NCI-H1092 (cell line): ENCODE measurements at places on chromosomes 6 and 20.

DNA sequence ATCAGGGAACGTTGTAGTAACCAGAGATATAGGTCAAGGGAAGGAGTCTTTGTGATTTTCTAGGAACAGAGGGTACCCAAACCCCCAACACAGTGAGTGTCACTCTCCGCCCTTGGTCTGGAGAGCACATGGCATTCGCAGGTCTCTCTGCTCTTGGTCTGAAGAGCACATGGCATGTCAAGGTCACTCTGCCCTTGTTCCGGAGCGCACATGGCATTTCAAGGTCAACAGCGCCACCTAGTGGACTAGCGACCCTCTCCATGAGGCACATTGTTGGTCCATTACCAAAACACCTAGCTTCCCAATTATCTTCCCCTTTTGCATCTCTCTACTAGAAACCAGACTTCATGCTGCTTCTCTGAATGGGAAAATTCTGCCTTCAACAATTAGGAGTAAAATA is 260.0 kb downstream of the C6orf118 start:
- peak; percentile 62 for DNase-seq

DNA sequence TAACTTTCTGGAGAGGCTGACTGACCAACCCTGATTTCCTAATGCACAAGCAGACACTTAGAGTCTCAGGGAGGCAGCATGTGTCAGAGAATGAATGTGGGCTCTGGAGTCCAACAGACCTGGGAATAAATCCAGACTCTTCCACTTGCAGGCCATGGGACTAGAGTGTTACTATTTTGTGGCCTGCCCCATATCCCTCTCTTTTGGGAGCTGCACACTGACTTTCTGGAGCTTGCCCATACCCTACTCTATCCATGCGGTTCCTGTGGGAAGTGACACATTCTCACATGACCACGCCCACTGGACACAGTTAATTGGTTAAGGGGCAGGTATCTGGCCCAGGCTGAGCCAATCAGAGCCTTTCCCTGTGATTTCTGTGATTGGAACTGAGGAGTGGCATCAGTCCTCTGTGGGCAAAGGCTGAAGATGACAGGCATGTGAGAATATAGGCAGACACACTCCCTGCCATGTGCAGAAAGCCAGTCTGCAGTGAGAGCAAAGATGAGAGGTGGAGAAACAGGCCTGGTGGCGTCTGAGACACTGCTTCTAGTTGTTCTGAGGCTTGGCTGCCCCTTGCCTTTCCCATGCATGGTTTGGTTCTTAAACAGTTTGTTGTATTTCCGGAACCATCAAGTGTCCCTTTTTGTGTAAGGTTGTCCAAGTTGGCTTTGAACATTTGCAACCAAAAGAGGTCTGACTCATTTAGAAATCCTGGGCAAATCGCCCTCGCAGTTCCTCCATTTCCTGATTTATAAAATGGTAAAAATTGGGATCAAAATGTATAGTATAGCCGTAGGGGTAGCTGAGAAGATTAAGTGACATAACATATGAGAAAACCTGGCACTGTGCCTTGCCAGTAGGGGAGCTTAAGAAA is 125.6 kb downstream of the CDC5L start:
- DNase-seq: no peak

DNA sequence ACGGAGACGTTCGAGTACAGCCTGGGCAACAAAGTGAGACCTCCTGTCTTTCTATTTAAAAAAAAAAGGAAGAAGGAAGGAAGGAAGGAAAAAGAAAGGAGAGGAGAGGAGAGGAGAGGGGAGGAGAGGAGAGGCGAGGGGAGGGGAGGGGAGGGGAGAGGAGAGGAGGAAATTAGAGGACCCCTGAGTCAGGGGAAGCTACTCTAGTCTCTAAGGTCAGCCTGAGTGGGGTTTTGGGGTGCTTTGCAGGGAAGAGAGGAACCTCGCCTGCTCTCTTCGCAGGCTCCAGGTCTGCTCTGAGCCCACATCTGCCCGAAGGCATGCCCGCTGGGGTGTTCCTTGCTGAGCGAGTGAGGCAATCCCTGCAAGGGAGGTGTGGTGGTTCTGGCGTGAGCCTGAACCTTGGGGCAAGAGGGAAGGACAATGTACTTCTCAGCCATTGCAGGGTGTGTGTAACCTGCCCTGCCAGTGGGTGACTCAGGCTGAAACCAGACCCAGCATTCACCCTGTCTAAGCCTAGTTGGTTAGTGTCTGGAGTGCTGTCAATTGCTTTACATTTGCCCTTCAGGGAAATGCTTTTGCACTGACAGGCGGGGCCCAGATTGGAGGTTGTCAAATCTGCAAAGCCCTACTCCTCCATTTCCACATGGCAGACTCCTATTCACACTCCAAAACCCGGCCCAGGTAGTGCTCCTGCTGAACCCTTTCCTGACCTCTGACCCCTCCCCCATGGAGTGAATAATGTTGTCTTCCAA is 15.3 kb upstream of the MMP9 start:
- no peak for DNase-seq

- no peak for DNase-seq
These were observed 26.5 kb downstream of the PTPRK start for GRCh38 chr6:128493877-128494276.

DNA sequence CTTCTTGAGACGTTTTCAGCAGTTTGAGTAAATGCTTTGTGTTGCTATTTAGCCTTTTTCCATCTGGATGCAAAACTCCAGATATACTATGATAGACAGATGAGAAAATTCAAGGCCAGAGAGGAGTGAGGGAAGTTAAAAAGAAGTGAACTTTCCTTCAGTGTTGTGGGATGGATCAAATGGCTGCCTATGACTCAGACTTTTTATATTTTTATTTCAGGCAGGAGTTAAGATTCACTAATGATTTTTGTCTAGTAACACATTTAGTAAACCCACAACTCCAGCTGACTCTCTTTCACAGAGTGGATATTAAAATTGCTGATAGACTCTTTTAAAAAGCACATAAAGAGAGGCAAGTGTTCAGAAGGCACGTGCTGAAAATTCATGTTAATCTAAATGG is 23.2 kb upstream of the PTCHD4 start:
- DNase-seq: no peak

DNA sequence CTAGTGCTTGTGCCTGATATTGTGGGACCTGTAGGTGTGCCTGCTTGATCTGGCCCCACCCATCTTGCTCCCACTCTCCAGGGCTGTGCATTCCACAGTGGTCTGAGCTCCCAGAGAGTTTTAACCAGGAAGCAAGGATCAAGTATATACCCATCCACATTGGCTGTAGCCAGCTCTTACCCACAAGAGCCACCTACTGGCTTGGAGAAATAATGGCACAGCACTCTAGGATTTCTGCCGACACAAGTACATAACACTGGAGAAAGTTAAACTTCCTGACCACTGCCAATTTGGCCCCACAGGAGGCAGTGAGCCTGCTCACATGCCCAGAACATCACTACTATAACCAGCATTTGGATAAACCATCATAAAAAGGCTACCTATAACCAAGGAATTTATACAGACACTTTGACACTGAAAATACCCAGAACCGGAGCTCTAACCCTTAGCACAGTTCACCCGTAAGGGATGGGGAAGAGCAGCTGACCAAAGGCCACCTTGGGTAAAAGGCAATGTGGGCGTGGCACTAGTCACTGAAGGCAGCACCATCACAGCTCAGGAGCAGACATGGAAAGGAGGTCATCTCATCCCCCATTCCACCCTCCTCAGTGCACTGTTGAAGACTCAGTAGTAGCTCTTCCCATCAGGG is 440.4 kb downstream of the BTBD3 start:
- peak; percentile 3 for DNase-seq
